K562 (cell line): ENCODE measurements at places on chromosomes 2 and 18.

GRCh38 chr2:32489061-32489460 is 132.2 kb downstream of the BIRC6 start:
- no peak for DNase-seq

DNA sequence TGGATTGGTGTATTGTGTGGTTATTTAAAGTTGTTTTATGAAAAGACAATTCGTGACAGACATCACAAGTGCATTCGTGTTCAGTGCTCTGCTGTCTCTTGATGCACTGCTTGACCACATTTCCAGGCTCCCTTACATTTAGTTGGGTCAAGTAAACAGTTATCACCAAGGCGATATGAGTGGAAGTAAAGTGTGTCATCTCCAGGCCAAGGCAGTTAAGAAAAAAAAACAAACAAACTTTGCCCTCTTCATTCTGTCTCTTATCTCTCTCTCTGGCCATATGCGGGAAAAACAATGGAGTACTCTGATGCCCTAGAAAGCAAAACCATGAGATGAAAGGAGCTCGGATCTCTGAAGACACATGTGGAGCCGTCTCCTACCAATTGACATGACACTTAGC is 131.1 kb downstream of the DSEL start:
- no peak for DNase-seq

- no peak for DNase-seq
These were observed 214.8 kb downstream of the MTX2 start for GRCh38 chr2:176483901-176484568.

- no peak for DNase-seq
These were observed 22.9 kb downstream of the MLPH start for GRCh38 chr2:237509905-237510304.

- DNase-seq = no peak
These were observed 9.5 kb downstream of the TPO start for GRCh38 chr2:1422716-1423285.

DNA sequence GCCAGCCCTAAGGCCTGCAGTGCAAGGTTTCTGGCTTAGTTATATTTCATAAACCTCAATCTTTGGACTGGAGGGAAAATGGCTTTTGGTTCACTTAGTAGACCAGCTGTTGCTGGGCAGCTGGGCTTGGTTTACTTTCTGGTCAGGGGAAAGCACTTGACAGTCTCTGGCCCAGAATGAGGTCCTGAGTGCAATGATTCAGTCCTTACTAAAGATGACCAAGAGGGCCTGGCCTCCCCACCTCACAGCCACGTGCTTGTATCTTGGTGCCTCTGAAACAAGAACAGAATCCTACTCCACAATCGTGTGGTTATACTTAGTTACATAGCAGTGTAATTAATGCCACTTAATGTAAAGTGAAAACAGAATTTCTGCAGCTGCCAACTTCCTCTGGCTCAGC is 325.5 kb upstream of the MEIS1 start:
- DNase-seq = no peak

- DNase-seq = no peak
These were observed 25.0 kb upstream of the KDM3A start for GRCh38 chr2:86416146-86416545.

DNA sequence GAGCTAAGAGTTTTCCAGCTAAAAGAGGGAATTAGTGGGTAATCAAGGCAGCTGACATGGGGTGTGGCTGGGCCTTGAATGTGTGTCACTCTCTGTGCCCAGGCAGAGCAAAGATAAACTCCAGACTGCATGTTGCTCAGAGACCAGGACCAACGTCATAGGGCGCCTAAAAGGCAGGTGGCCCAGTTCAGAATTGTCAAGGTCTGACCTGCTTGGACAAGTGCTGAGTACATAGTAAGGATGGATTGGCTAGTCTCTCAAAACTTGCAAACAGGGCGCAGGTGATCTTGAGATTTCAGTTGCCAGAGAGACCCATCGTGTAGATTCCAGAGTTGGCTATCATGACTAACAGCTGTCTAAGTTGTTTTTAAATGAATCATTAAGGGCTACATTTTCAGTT is 19.0 kb downstream of the CLUL1 start:
- DNase-seq = no peak

GRCh38 chr2:65450393-65450792 is 18.0 kb upstream of the SPRED2 start:
- DNase-seq = no peak

GRCh38 chr2:25280051-25280687 is 61.6 kb downstream of the DNMT3A start:
- no peak for DNase-seq

- DNase-seq = no peak
These were observed 355.8 kb downstream of the MEIS1 start for GRCh38 chr2:66790651-66791181.

- DNase-seq = no peak
These were observed 1.6 kb upstream of the PLA2R1 start for GRCh38 chr2:160063879-160064612.

- no peak for DNase-seq
These were observed 335.4 kb upstream of the CDH2 start for GRCh38 chr18:28512357-28512756.

DNA sequence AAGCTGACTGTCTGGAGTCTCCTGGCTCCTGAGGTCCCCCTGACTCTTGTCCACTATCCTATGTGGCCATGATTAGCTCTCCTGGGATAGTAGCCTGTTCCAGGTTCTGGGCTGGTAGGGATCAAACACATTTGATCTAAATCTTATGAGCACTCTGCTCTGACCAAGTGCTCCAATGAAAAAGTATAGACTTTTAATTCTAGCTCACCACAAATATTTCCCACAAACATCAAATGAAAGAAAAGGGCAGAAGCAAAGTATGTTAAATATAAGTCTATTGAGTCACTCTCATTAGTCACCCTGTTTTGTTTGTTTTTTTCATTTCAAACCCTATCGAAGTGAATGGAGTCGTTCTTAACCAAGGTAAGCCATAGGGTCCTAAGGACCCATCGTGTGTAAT is 39.7 kb upstream of the NEDD4L start:
- DNase-seq = no peak

- no peak for DNase-seq
These were observed 734.0 kb upstream of the GCFC2 start for GRCh38 chr2:76444732-76445131.

GRCh38 chr2:26504002-26504401 is 26.1 kb upstream of the OTOF start:
- no peak for DNase-seq

GRCh38 chr2:111225856-111226255 is 105.1 kb downstream of the BCL2L11 start:
- DNase-seq = no peak

- no peak for DNase-seq
These were observed 485.2 kb downstream of the EIPR1 start for GRCh38 chr2:2892378-2892777.

DNA sequence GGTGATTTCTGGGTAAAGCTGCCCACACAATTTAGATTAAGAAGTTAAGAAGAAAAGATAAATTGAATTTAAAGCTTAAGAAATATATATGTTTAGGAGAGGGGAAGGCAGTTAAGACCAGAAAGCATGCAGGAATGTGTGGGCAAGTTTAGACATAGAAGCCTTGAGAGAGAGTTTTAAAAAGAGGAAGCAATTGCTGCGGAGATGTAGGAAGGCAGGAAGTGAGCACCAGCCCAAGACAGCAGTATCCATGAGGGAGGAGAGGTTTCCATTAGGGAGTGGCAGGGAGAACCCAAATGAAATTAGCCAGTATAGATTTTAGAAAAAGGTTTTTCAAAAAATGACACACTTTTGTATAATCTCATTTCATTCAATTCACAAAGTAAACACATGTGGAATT is 24.3 kb downstream of the DSC2 start:
- no peak for DNase-seq

DNA sequence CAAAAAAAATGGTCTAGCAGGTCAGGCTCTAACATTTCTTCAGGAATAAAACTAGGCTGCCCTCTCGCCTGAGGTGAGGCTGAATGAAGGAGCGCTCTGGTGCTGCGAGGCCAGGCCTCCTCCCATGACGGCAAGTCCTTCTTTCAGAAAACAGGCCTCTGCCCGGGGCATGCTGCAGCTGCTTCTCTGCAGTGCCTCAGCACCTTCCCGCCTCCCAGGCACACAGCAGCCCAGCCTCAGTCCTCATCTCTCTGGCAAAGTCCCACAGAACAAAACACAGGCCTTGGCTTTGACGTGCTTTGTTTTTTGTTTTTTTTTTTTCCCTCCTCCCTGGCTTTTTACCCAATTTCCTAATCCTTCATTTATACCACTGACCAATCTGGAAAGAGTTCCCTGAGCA is 74.8 kb downstream of the BCL11A start:
- DNase-seq = no peak

DNA sequence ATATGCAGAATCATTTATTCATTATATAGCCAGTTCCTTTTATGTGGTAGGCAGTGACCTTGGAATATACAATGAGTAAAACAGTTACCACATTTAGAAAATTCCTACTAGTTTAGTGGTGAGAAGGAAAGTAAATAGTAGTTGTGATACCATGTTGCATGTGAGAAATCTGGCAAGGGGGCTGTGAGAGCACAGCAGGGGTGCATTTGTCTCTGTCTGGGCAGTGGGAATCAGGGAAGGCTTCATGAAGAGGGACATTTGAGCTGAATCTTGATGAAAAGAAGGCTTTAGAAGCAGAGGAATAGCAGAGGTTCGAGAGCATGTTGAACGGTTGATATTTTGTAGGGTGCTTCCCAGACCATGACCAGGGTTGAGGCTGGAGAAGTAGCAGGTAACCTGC is 78.7 kb downstream of the RAB3GAP1 start:
- DNase-seq = no peak

DNA sequence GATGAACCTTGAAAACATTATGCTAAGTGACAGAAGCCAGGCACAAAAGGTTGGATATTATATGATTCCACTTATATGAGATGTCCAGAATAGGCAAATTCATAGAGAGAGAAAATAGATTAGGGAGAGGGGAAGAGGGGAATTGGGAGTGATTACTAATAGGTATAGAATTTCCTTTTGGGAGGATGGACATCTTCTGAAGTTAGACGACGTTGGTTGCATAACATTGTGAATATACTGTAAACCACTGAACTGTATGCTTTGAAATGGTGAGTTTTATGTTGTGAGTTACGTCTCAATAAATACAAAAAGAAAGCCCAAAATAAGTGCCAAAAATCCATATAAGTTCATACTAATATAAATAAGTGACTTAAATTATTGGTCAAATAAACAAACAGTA is 18.6 kb upstream of the CYP26B1 start:
- DNase-seq = no peak

GRCh38 chr2:58221909-58222308 is 19.2 kb downstream of the FANCL start:
- no peak for DNase-seq

DNA sequence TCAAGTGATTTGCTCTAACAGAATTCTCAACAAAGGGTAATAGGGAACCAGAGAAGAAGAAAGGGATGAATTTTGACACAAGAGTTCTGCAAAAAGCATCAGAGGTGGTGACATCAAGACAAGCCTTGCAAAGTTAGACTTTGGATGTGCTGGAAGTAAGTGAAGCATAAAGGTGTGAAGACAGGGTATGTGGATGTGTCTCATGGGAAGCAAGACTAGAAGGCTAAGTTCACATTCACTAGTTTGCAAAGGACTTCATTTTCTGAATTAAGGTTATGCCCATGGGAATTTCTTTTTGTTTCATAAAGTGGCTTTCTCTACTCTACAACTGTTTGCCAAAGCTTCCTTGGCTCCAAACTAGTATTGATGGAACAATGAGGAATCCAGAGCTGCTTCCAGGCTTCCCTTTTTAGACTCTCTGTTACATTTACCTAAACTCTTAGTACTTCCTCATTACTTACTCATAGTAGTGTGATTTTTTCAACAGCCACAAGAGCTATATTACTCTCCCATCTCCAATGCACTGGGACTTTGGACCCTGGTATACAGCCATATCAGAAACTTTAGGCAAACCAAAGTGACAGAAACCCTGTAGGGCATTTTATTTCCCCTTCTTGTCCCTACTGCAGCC is 21.1 kb upstream of the IHH start:
- no peak for DNase-seq
